H1 (cell line): ENCODE measurements at places on chromosomes 7 and 10. TPM values are rescaled to one million over a fixed set of nuclear protein-coding genes. Genes with fewer than 3 reads are reported as not detected.

GRCh38 chr10:70914316-70914864 lies 26.0 kb upstream of the PCBD1 start:
- no peak for DNase-seq

GRCh38 chr10:123995461-123996131 lies 97.8 kb downstream of the CHST15 start:
- DNase-seq = peak; percentile 72

Gene LRIT1
- not detected in 2 replicates for total RNA-seq

- DNase-seq = no peak
Observed at GRCh38 chr7:51223505-51223904, 93.1 kb downstream of the COBL start.

GRCh38 chr10:11181978-11182377 lies 164.3 kb downstream of the CELF2 start:
- DNase-seq = no peak

Gene SSBP1
- total RNA-seq = 254 and 259 TPM in 2 replicates

Gene NPSR1
- total RNA-seq = not detected in 2 replicates

Gene ETV1
- 87.5 and 91.2 TPM in 2 replicates for total RNA-seq

DNA sequence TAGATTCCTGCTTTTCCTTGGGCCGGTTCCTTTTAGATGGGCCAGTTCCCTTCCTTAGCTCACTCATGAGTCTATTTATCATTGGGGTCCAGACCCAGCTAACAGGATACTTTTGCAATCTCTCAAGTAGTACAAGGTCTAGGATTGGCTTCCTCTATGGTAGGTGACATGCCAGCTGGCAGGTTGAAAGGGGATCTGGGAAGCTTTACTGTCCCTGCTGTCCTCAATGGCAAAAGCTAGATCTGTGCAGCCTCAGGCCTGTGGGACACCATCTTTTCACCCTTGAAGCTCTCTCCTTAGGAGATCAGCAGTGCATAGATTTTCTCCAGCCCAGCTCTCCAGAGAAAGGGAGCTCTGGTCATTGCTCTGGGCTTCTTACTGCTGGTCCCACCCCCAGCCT lies 96.4 kb downstream of the CUL2 start:
- DNase-seq = no peak

Gene STAM
- 27.8 and 29.7 TPM in 2 replicates for total RNA-seq

Gene UCN3
- not detected in 2 replicates for total RNA-seq

DNA sequence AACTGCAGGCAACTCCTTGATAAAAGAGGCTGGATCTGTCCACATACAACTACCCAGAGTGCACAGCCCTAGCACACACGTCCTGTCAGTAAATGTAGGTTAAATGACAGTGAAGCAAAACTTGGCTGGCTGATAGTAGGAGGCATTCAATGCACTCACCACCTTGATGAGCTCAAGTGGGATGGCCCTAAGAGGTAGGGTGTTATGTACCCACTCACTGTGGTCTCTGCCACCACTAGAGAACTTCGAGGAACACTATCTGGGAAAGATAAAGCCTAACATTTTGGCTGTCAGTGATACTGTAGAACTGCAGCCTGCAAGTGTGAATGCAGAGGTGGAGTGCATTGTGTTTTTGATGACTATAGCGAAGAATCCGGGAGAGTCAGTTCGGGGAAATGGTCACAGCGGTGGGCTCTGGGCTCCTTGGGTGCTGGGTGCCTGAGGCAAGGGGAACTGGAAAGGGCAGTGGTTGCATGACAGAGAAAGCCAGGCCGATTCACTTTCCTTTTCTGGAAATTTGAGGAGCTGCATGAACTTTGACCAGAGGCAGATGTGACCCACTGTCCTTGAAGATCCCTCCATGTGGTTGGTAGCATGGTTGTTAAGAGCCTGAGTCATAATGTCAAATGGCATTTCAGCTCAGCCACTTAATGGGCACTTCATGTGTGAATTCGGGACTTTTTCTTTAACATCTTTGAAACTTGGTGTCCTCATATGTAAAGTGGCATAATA lies 93.1 kb upstream of the ZPBP start:
- no peak for DNase-seq
